ENCODE measurements at places on chromosomes 2 and 18.

DNA sequence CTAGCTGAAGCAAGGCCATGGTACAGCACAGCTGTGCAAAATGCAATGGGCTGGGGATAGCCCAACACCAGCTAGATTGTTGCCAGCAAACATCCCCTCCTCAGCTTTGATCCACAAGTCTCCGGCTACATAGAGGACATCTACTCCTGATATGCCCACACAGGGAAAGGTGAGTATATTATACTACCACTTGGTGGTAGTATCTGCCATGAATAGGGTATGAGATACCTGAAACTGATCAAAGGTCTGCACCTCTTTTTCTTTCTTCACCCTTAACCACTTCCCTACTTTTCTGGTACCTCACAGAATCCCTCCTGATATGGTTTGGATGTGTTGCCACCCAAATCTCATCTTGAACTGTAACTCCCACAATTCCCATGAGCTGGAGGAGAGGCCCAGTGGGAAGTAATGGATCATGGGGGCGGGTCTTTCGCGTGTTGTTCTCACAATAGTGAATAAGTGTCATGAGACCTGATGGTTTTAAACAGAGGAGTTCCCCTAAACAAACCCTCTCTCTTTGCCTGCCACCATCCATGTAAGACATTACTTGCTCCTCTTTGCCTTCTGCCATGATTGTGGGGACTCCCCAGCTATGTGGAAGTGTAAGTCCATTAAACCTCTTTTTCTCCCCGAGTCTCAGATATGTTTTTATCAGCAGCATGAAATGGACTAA is 279.6 kb downstream of the TXNL1 start:
- DNase-seq, result no peak

DNA sequence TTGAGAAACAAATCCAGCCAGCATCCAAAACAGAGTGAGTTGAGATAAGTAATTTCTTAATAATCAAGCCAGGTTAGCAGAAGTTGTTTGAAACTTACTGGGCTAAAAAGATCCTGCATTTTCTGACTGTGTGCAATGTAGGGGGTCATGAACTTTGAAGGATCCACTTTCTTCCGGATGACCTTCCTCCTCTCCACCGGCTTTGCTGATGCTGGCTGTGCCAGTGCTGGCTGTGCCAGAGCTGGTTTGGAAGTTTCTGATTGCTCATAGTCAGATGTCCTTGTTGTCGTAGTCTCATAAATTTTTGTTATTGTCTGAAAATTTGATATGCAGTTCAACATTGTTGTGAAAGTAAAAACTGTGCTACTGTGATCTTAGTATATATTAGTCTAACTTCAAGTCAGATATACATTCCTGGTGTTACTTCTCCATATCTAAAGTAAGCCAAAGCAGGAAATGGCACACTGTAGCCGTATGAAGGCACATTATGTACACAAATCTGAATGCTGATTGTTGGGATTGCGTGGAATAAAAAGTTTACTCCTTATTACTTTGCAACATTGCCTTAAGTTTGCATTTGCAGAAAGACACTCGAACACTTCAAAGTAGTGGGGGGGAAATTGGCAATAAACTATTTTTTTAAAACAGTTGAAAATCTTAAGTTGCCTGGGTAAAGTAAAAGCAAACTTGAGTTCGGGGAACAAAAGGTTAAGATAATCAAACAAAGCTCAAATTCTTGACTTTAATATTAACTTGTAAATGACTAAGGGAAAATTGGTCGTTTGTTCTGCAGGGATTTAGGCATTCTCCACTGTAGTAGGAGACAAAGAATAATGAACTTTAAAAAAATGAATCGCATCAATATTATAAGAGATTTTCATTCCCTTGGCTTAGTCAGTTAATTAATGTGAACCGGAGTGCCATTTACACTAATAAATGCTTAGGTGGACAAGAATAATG is 6.4 kb downstream of the NEB start:
- no peak for DNase-seq

DNA sequence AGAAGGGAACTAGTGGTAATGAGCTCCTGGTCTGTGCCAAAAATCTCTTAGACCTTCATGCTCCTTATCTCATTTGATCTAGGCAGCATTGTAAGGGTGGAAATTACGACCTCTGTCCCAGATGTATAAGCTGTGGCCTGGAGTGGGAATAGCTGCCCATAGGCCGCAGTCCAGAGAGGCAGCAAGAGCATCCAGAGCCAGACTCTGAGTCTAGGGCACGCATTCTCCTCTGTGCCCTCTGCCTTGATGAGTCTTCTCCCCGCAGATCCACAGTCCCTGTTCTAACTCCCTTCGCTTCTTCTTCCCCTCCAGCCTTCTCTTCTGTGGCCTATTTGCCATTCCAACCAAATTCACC is 304.6 kb downstream of the MYCN start:
- DNase-seq, result no peak

- DNase-seq, result no peak
Measured at GRCh38 chr18:59960272-59960671, 60.5 kb downstream of the PMAIP1 start.

DNA sequence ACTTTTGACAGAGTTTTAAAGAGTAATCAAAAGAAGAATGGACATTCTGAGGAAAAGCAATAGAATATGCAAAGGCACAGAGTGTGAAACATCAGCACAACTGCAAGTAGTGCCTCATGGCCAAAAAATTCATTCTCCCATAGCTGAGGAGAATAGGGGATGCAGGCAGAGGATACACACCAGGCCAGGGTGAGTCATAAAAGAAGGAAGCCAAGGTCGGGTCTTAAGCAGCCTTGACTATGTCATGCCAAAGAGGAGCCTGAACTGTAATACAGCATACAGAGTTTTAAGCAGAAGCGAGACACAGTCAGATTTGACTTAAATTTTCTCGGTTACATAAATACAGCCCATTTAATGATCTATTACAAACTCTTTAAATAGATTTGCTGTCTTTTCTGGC is 165.0 kb downstream of the LNPK start:
- no peak for DNase-seq

- DNase-seq, result no peak
Measured at GRCh38 chr2:144333143-144333555, 186.8 kb downstream of the ZEB2 start.

DNA sequence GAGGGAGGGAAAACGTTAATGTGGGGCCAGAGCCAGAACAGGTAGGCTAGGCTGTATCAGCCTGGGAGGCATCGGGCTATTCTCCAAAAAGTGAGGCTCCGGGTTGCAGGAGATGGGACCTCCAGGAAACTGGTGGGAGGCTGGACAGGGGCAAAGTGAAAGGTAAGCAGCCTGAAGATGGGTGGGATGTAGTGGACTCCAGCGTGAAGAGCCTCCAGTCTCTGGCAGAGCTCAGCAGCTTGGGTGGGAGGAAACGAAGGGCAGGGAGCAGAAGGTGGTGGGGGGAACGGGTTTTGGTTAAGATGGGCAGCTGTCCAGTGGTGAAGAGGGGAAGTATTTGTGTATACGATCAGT is 3.1 kb upstream of the EMX1 start:
- no peak for DNase-seq

GRCh38 chr2:230717600-230717999 is 5.0 kb downstream of the CAB39 start:
- DNase-seq, result no peak

DNA sequence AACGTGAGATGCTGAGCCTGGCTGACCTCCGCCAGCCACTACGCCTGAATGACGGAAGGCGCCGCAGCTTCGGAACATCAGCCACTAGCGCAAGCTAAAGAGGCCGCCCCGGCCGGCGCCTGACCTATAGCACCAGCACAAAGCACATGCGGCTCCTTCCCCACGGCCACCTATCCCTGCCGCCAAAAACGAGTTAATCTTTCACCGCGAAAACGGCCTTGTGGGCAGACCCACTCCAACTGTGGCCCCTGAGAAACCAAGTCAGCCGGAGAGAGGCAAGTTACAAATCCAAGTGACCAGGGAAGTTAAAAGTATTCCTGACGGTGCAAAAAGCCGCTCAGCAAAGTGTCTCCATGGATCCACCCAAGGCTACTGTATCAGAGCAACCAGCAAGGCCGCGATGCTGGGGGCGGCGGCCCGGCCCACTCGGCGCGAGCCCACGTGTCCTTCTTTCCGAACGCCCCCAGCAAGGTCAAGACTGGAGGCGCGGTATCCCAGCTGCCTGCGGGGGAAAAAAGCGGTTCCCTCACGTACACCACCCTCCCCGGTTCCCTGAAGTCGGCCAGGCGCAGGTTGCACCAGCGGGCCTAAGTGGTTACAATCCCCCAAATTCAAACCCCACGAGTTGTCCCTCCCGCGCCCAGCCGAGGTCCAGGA is 575 bp downstream of the HSPD1 start:
- DNase-seq, result peak; percentile 18

DNA sequence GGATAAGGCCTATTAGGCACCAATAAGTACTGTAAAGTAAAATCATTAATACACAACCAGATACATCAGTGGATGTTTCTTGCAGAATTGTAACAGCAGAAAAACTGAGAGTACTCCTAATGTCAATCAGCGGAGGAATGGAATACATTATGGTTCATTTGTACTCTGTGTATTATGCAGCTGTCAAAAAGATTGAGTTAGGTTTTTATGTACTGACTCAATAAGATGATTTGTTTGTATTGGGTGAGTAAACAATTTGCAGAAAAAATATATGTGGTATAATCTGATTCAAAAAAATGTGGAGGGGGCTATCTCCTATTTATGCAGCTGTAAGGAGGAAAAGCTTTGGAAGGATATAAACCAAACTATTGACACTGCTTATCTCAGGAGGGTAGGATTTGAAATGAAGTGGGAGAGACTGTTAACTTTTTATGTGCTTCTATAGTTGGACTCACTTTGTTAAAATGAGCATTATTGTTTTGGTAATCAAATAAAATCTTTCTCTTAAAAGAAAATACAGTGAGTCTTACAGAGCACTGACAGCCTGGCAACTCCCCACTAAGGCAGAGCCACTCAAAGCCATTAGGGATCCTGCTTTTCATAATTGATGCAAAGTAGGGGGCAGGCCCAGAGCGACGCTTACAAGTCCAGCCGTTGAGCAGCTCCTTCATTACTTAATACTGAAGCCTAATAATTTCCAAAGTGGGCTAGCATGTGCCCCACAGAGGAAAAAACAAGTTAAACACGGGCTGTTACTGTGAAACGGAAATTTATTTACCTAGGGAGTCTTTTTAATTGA is 168.8 kb downstream of the PHLPP1 start:
- DNase-seq, result no peak

- no peak for DNase-seq
Measured at GRCh38 chr2:130252880-130253645, 54.8 kb upstream of the TUBA3E start.

- no peak for DNase-seq
Measured at GRCh38 chr2:237459741-237460174, 27.3 kb upstream of the MLPH start.

Data from effector memory CD4-positive, alpha-beta T cell (primary cell).